SK-N-SH treated with all-trans-retinoic acid at 6 μM for 48 hours (cell line): ENCODE measurements at places on chromosomes 6 and 20.

DNA sequence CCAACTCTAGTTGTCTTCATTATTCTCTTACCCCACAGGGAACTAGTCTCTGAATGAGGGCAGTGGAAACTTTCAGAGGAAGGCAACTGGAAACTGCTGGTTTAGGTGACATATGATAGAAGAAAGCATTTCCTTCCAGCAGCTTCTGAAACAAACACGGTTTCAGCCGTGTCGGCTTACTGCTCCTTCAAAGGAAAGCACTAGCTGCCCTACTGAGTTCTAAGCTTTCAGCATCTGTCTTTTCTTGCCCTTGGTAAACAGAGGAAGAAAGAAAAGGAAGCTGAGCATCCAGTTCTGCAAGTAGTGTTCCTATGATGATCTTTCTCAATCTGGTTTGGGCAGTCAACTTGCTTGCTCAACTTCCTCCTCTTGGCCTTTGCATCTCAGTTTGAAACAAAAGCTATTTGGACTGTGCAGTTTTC is 117.5 kb upstream of the CEP85L start:
- no peak for ATAC-seq

- ATAC-seq = no peak
Measured at GRCh38 chr6:118739696-118740353, 88.4 kb upstream of the CEP85L start.

DNA sequence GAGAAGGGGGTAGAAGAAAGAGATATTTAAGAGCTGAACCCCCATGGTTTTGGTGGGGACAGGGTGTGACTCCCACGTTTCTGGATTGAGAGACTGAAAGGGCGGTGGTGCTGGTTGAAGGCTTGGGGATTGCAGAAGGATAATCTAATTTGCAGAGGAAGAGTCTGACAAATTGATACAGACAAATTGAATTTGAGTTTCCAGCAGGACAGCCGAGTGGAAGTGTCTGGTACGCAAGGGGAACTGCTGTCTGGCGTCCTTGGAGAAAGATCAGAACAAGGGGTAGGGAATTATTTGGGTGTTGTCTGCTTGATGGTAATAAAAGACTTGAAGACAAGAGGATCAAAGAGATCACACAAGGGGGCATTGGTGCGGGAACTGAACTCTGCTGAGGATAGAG is 40.5 kb upstream of the MDGA1 start:
- ATAC-seq = peak; percentile 36; the same call in 1 of the 3 replicates

GRCh38 chr6:51562198-51562597 is 525.2 kb downstream of the PKHD1 start:
- ATAC-seq = no peak

DNA sequence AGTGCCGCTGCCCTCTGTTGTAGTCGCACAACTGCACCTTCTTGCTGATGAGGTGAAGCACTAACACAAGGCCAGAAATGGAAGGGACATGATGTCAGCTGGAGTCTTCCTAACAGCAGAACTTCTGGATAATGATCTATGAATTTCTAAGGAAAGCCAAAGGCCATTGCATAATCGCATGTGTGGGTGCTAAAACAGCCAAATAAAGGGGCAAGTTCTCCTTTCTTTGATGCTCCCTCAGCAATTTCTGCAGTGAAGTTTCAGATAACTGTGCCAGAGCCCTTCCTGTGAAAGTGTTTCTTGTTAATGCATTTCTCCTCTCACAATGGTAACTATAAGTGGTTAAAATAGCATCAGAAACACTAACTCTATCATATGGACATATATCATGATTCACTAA is 8.0 kb upstream of the F13A1 start:
- ATAC-seq = no peak

DNA sequence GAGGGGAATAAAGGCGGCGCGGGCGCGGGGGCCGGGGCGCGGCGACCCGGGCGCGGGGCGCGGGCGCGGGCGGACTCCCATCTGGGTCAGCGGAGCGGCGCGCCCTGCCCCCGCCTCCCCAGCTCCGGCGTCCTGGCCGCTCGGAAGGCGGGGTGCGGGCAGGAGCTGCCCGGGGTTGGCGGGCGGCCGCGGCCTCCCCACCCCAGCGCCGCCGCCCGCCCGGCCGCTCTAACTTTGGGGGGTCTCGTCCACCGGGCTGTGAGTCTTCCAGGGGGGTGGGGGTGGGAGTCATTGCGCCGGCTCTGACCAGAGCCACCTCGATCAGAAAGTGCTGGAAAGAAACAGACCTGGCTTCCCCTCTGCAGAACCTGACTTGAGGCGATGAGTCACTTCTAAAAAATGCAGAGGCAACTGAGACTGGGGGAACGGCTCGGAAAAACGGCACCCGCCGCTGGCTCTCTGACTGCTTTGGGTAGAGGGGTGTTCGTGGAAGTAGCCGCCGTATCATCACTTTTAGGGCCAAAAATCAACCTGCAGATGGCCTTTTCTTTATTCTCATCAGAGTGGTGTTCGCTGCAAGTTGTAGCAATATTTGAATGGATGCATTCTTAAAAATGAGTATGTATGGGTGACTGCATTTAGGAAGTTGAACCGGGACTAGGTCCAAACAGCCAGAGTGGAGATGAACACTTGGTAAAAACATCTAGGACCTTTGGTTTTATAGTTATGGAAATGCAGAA is 667 bp downstream of the CAP2 start:
- ATAC-seq = peak; percentile 60

- ATAC-seq = no peak
Measured at GRCh38 chr6:53761036-53761435, 33.8 kb upstream of the LRRC1 start.

GRCh38 chr6:74851596-74851995 is 354.3 kb downstream of the COL12A1 start:
- no peak for ATAC-seq

DNA sequence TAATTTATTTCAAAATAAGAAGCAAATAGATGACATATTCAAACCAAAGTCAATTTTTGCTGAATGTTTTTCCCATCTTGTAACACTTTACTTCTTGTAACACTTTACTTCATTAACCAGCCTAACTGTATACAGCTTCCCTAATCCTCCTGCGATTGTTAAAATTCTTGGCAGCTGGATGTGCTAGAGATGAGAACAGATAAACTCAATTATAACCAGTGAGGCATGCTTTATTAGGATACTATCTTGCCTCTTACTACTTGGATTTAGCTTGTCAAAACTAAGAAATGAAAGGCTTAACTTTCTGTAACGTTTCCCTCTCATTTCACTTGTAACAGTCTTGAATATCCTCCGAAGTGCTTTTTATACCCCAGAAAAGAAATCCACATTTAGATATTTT is 94.1 kb upstream of the BMP5 start:
- ATAC-seq = no peak

- ATAC-seq = 0 out of 3 replicates have a peak, but pooled peaks have one; percentile 28
Measured at GRCh38 chr6:113530769-113531168, 326.4 kb upstream of the MARCKS start.

- no peak for ATAC-seq
Measured at GRCh38 chr6:31534521-31535040, 5.8 kb downstream of the MCCD1 start.

GRCh38 chr6:116035616-116036015 is 25.1 kb downstream of the FRK start:
- no peak for ATAC-seq

GRCh38 chr6:152575621-152576150 is 61.5 kb downstream of the SYNE1 start:
- no peak; the same call in 1 of the 3 replicates for ATAC-seq

GRCh38 chr6:6390849-6391602 is 70.6 kb upstream of the F13A1 start:
- no peak for ATAC-seq

GRCh38 chr6:154403788-154404187 is 47.2 kb upstream of the IPCEF1 start:
- ATAC-seq = peak; percentile 88

- ATAC-seq = no peak
Measured at GRCh38 chr6:17485181-17485580, 91.8 kb downstream of the CAP2 start.

- ATAC-seq = no peak
Measured at GRCh38 chr6:168390749-168391420, 50.1 kb upstream of the SMOC2 start.

GRCh38 chr6:116011520-116011919 is 49.2 kb downstream of the FRK start:
- ATAC-seq = no peak

DNA sequence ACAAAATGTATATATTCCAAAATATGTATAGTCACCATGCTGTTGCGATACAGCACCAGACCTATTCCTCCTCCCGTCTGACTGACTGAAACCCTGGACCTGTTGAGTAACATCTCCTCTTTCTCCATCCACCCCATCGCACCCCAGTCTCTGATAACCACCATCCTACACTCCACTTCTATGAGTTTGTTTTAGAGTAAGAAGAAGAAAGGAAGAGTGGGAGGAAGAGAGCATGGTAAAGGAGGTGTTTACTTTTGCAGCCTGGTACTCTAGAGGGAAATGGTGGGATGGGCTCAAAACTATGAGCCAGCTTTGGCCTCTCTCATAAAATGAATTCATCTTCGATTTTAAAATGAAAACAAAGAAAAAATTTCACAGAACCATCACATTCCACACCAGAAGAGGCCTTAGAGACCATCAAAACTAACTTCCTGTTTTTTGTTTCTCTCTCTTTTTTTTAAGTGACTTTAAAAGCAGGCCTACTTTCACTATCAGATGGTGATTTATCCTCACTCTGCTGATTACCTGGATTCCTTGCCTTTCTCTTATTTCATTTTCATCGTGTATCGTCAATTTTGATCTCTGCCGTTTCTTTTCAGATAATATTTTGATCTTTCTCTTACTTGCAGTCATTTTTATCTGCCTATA is 16.8 kb upstream of the FUCA2 start:
- ATAC-seq = no peak

GRCh38 chr20:62346398-62347150 is 20.5 kb downstream of the LAMA5 start:
- no peak for ATAC-seq

GRCh38 chr6:132304891-132305305 is 96.4 kb downstream of the MOXD1 start:
- ATAC-seq = no peak

DNA sequence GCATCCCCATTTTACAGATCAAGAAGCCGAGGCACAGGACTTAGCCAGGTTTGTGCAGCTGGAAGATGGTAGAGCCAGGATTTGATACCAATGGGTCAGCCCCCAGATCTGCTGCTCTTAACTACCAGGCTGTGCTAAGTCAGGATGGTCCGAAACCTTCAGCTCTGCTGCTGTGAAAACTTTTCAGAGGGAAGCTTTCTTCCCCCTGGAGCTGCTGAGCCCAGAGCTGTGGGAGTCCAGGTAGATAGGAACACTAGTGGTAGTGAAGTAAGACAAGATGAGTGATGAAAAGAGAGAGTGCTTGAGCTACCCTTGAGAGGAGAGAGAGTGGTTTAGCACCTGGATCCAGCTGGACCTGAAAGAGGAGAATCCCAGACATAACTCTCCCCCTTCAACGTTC is 230.8 kb downstream of the CDH4 start:
- no peak for ATAC-seq

- peak; percentile 56 for ATAC-seq
Measured at GRCh38 chr6:127518710-127519468, at the start of gene MTCL3. TSS of gene MTCL3 (minus strand) at chr6:127519335.

- ATAC-seq = no peak
Measured at GRCh38 chr6:170160031-170160627, 130.7 kb downstream of the DLL1 start.
